ENCODE measurements at places on chromosomes 1 and 21. TPM values are rescaled to one million over a fixed set of nuclear protein-coding genes. Genes with fewer than 3 reads are reported as not detected.

DNA sequence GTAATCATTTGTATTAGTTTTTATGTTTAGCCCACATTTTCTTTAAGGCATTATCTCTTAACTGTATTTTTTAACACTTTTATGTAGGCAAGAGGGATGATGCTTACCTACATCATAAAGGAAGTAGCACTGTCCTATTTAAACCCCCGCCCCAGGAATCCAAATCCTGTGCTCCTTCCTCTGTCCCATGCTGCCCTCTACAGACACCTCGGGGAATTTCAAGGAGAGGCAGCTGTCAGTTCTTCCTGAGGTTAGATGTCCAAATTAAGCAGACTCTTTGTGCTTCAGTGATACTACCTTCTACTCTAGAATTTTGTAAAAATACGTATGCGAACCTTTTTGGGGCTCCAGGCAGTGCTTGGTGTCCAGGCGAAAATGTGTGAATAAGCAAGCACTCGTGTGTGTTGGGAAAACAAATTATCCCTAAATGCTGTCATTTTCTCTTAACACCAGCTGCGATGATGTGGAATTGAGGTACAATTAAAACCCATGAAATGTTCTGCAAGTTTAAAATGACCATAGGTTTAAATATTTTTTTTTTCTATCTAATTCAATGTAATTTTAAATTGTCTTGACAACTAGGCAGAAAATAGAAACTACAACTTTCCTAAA is 19.2 kb downstream of the CRCT1 start:
- H3K27me3 ChIP-seq = peaks cover 27% of the 10 kb centered on the region
- no peaks in the 10 kb centered on the region for H3K4me1 ChIP-seq
- H3K27ac ChIP-seq = no peak overlapping the region
- DNase-seq = peak; percentile 57
- no peak overlapping the region for H3K4me3 ChIP-seq

DNA sequence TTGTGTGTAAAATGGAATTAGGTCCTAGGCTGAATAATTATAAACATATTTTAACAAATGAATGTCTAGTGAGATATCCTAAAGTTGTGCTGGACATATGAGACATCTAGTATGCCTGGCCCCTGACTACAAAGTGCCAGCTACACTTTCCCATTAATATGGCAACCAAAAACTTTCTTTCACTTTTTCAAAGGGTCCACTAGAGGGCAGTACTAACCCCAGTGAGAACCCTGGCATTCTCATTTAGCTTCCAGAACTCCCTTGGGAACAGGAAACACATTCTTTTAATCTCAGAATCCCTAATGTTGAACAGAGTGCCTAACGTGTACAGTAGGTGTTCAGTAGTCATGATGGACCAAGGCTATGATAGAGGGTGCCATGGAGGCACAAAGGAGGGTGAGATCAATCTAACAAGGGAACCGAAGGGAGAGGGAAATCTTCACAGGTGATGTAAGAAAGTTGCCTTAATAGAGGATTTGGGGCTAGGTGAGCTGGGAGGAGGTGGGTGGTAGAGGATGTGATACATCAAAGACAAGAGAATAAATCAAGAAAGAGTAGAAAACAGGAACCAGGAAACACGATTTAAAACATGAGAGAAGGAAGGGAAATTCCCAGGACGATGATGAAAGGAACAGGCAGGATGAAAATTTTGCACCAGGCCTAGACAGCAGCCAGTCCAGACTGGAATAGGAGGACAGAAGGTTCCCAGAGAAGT is 41.6 kb downstream of the NSL1 start:
- peaks cover 5% of the 10 kb centered on the region for H3K36me3 ChIP-seq
- DNase-seq = peak; percentile 27
- H3K4me1 ChIP-seq = peaks cover 73% of the 10 kb centered on the region
- H3K4me3 ChIP-seq = peak overlapping the region; percentile 45

- H3K36me3 ChIP-seq = no peaks in the 10 kb centered on the region
- H3K27ac ChIP-seq = no peak overlapping the region
- no peak overlapping the region for H3K4me3 ChIP-seq
- no peaks in the 10 kb centered on the region for H3K4me1 ChIP-seq
These were observed 183.8 kb downstream of the AJAP1 start for GRCh38 chr1:4838231-4838630.

- no peak overlapping the region for H3K4me3 ChIP-seq
- no peaks in the 10 kb centered on the region for H3K36me3 ChIP-seq
- DNase-seq = no peak
- no peak overlapping the region for H3K27ac ChIP-seq
- no peaks in the 10 kb centered on the region for H3K4me1 ChIP-seq
- H3K27me3 ChIP-seq = no peaks in the 10 kb centered on the region
These were observed 2084.5 kb downstream of the MRPL39 start for GRCh38 chr21:23522751-23523150.

DNA sequence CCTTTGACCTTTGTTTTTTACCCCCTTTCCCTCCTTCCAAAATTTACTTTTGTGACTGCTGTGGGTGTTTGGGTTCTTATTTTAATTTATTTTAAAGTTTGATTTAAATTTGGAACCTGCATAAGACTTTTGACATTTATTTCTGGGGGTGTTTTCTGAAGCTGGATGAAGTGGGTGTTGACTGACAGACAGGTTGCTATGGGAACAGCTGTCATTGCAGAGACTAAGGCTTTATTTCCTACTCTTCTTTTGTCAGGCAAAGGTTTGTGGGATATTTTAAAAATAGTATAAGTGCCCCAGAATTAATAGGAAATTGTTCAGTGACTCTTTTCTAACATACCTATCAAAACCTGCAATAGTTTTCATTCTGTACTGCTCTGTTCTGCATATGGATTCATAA is 290.8 kb upstream of the ESRRG start:
- no peaks in the 10 kb centered on the region for H3K36me3 ChIP-seq
- no peak for DNase-seq
- H3K4me3 ChIP-seq = no peak overlapping the region
- H3K27me3 ChIP-seq = no peaks in the 10 kb centered on the region
- no peaks in the 10 kb centered on the region for H3K4me1 ChIP-seq
- no peak overlapping the region for H3K27ac ChIP-seq

The EFNA3 gene
- 2.6 TPM for total RNA-seq

DNA sequence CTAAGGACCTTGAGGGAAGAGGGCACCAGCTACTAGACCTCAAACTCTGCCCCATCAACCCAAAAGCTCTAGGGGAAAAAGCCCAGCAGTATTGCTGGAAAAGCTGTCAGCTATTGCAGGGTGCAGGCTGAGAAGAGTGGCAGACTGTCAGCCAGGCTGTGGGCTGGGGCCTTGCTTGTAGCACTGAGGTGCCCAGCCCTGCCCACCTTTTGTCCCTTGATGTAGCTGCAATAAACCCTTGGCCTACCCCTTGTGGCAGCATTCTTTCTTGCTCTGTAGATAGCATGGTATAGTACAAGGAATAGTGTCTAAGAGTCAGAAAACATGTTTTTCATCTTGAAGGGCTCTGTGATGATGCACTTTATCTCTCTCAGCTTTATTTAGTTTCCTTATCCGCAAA is 39.4 kb downstream of the CDC14A start:
- H3K4me1 ChIP-seq = peaks cover 85% of the 10 kb centered on the region
- peaks cover 21% of the 10 kb centered on the region for H3K36me3 ChIP-seq
- no peak overlapping the region for H3K4me3 ChIP-seq
- peak; percentile 51 for DNase-seq

The SMIM1 gene
- total RNA-seq = 2.9 TPM

GRCh38 chr1:32892368-32893197 is 6.3 kb downstream of the HPCA start:
- peaks cover 9% of the 10 kb centered on the region for H3K4me1 ChIP-seq
- H3K27ac ChIP-seq = no peak overlapping the region
- peak; percentile 59 for DNase-seq
- H3K27me3 ChIP-seq = peaks cover 56% of the 10 kb centered on the region
- H3K36me3 ChIP-seq = no peaks in the 10 kb centered on the region

GRCh38 chr1:243642936-243643335 is 207.1 kb downstream of the AKT3 start:
- H3K4me1 ChIP-seq = peaks cover 5% of the 10 kb centered on the region
- no peak overlapping the region for H3K4me3 ChIP-seq
- no peak overlapping the region for H3K27ac ChIP-seq
- no peaks in the 10 kb centered on the region for H3K27me3 ChIP-seq

DNA sequence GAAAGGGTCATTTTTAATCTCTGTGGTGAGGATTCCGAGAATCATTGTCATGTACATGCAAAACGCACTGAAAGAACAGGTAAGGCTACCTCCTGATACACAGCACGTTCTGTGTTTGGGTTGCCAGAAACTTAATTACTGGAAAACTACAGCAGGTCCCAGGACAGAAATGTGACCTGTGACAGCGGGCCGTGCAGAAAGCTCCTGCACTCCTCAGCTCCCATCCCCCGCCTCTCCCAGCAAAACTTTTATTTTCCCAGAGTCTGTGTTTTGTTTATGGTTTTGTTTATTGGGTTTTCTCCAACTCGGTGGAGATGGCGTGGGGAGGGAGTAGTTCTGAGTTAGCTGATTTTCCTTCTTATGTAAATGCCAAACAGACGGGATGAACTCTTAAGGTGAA is 44.7 kb downstream of the SLC44A3 start:
- no peak overlapping the region for H3K27ac ChIP-seq
- no peaks in the 10 kb centered on the region for H3K4me1 ChIP-seq
- no peaks in the 10 kb centered on the region for H3K36me3 ChIP-seq
- H3K27me3 ChIP-seq = no peaks in the 10 kb centered on the region

DNA sequence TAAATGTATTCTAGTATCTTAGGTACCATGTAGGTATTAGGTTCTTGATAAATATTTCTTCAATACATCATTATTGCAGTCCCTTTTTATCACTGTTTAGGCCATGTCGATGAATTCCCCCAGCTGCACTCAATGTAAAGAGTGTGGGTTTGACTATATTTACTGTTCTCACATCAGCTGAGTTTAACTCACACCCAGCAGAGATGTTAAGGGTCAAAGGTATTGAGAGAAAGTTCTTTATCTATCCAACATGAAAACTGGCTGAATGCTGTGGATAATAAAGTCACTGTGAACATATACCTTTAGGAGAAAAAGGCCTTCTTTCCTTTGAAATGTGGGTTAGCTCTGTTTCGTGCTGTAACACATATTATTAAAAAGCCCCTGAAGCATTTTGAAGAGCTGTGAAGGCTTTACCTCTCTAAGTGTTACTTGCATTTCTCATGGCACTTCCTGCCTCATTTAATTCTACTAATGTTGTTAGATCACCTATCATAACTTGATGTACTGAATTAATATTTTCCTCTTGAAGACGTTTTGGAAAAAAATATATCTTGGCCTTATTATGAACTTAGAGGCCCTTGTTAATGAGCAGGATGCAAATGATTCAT is 19.1 kb upstream of the LYST start:
- peaks cover 47% of the 10 kb centered on the region for H3K4me1 ChIP-seq
- H3K36me3 ChIP-seq = no peaks in the 10 kb centered on the region
- no peaks in the 10 kb centered on the region for H3K27me3 ChIP-seq
- H3K27ac ChIP-seq = peak overlapping the region; percentile 67

DNA sequence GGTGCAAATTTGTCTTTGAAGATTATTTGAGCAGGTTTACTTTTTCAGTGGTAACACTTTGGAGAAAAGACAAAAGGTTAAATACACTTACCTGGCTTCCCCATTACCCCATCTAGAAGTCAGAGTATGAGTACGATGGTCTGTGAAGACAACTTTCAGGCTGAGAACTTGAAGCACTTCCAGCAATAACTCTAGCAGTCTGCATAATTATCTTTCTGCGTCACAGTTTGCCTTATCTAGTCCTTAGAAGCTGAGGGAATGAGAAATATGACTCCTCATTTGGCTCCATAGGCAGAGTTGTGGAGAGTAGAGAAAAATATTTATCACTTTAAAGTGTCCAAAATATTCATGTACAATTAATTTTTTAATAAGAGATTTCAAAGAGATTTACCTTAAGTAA is 323.4 kb upstream of the CAMK1G start:
- H3K4me1 ChIP-seq = no peaks in the 10 kb centered on the region
- no peaks in the 10 kb centered on the region for H3K36me3 ChIP-seq
- no peak overlapping the region for H3K4me3 ChIP-seq
- peaks cover 4% of the 10 kb centered on the region for H3K27me3 ChIP-seq
- H3K27ac ChIP-seq = no peak overlapping the region

DNA sequence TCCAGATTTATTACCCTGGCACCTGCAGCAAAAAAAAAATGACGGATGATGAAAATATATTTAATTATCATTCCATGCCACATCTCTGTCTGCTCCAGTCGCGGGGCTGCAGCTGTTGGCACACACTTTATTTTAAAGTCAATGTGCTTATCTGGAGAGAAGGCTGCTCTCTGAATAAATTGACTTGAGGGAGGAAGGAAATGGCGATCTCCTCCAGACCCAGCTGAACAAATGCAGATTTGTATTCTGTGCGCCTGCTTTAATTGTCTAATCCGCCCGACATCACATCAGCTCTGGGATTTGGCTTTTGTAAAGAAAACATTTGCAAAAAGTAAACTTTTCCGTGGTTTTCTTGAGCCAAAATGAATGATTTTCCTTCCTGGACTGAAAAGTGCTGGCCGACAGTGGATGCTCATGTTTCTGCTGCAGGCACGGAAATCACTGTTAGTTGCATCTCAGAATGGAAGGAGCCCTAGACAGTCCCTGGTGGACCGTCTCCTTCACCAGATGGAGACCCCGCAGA is 150.2 kb downstream of the CAMTA1 start:
- H3K27me3 ChIP-seq = peaks cover 9% of the 10 kb centered on the region
- DNase-seq = no peak
- no peaks in the 10 kb centered on the region for H3K36me3 ChIP-seq
- H3K4me3 ChIP-seq = no peak overlapping the region

DNA sequence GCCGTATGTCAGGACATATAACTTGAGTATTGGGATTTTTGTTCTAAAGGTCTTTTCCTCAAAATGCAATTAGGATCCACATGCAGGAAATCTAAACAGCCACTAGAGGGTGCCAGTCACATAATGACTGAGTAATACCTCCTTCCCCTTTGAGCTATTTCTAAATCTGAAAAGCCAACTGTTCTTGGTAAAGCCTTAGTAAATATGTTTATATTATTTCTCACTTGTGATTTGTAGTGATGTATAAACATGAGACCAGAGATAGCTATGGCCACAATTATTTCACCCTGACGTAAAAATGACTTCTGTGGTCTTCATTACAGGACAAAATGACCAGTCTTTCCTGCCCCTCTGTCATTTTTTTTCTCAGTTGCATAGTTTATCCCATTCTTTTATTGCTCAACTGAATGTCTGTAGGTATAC is 41.0 kb upstream of the DR1 start:
- H3K36me3 ChIP-seq = no peaks in the 10 kb centered on the region
- H3K27me3 ChIP-seq = no peaks in the 10 kb centered on the region
- H3K4me3 ChIP-seq = no peak overlapping the region
- H3K27ac ChIP-seq = no peak overlapping the region
- no peaks in the 10 kb centered on the region for H3K4me1 ChIP-seq

The CR1L gene
- total RNA-seq = not detected

The SERTAD4 gene
- not detected for total RNA-seq

DNA sequence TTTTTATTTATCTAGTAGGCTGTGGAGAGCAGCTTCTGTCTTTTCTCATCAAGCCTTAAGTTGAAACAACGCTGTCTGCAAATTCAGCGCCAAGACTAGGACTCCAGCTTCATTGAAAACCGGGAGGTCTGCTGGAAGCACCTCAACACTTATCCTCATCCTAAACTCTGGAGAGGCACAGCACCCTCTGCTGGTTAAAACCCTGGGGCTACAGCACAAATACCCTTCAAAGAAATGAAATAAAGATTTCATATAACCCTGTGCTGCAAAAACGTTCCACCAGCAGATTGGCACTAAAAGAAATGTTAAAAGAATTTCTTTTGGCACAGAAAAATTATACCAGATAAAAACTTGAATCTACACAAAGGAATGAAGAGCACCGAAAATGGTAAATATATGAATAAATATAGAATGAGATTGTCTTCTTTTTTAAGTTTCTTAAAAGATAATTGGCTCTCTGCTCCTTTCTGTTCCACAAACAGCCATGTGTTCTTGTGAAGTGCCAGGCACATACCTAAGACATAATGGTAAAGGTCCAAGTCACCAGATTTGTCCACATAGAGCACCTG is 227.7 kb upstream of the SAMSN1 start:
- peaks cover 3% of the 10 kb centered on the region for H3K27me3 ChIP-seq
- no peak overlapping the region for H3K27ac ChIP-seq
- H3K4me1 ChIP-seq = no peaks in the 10 kb centered on the region
- no peaks in the 10 kb centered on the region for H3K36me3 ChIP-seq
- no peak overlapping the region for H3K4me3 ChIP-seq
